ENCODE measurements at places on chromosomes 1 and 21.
A peak's percentile ranks its signal among the peaks of the same experiment; 100 is the strongest.

GRCh38 chr1:107739651-107740050, 225.3 kb downstream of the VAV3 start:
- no peak for DNase-seq

- no peak for DNase-seq
Measured at GRCh38 chr1:52659356-52659755, 26.4 kb downstream of the SHISAL2A start.

GRCh38 chr1:201443747-201444146, 22.2 kb upstream of the TNNI1 start:
- DNase-seq, result no peak

GRCh38 chr1:110573314-110573713, 32.8 kb downstream of the KCNA2 start:
- no peak for DNase-seq

- no peak for DNase-seq
Measured at GRCh38 chr1:224535641-224536040, 80.5 kb upstream of the CNIH3 start.

DNA sequence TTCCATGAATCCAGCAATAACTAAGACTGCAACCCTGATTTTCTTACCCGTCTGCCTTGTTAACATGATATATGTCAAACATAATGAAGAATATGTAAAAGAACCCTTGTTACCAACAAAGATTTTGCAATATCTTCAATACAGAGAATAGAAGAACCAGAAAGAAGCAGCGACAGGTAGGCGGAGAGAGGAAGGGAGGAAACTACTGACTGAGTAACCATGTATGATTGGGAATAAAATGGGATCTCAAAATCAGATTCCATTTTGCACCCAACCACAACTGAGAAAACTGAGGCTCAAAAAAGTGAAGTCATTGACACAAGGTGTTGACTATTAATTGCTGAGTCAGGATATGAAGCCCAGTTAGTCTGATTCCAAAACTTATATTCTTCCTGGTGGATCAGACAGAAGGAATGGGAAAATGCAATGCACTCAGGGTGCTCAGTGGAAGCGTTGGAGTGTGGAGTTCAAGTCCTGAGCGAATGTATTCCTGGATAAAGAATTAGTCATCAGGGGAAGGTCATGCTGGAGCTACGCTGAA, 293.3 kb upstream of the GREM2 start:
- no peak for DNase-seq

DNA sequence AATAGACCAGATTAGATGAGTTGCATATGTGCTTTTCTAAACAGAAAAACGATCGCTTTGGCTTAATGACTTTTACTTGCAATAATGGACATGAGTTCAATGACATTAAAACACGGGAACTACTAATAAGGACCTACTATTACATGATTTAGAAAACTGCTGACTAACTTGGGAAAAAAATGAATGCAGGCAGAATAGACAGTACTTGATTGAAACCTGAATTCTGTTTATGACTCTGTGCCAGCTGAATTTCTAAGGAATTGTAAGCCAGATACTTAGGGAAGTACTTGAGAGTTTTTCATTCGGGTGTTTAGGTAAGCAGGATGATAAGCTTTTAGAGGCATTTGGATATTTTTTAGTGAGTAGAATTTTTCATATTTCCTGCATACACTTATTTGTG, 12.0 kb downstream of the ADGRL2 start:
- DNase-seq, result no peak

DNA sequence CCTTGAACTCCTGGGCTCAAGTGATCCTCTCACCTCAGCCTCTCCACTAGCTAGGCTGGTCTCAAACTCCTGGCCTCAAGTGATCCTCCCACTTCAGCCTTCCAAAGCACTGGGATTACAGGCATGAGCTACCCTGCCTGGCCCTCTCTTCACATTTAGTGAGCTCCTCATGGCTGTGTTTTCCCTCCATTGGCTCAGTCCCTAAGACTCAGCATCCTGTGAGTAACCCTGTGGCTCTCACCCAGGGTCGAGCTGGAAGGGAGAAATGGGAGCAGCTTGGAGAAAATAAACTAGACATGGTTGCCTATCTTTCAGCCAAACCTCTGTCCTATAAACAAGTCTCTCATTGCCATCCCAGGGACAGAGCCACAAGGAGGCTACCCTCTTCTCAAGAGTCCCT, 17.5 kb downstream of the NCF2 start:
- no peak for DNase-seq

- DNase-seq, result peak; percentile 42
Measured at GRCh38 chr1:60171801-60172200, 98.2 kb upstream of the C1orf87 start.

- peak; percentile 6 for DNase-seq
Measured at GRCh38 chr1:151710187-151710840, 6.3 kb downstream of the CELF3 start.

DNA sequence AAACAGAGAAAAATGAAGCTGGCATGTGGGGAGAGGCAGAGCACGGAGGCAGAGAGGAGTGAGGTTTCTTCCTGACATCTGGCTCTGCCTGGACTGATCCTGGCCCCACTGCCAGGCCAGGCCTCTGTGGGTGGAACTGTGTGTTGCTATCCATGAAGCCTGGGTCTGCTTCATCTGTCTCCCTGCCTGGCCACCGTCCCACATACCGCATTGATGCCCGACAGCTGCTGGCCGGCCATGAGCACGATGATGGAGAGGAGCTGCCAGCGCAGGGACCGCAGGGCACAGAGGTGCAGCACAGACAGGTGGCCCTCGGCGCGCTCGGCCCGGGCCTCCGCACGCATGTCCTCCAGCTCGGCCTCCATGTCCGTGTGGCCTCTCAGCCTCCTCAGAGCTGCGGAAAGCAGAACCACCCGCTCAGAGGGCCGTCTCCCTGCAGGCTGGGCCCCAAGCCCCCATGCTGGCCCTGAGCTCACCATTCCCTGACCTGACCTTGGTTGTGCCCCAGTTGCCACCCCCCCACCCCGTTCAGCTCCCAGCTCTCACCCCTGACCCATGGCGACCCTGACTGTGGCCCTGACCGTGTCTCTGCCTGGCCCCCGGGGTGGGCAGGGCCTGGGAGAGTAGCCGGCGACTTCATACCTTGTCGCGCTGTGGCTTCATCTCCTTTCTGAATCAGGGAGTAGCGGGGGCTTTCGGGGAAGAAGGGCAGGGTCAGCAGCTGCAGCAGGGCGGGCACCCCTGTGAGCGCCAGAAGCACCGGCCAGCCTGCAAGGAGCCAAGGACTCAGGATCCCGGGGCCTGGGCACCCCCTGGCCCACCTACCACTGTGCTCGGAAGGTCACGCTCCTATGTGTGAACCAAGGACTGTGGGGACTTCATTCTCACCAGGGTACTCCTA, 11.5 kb downstream of the SLC2A7 start:
- no peak for DNase-seq

- DNase-seq, result no peak
Measured at GRCh38 chr1:76294482-76295194, 220.1 kb downstream of the ST6GALNAC3 start.

DNA sequence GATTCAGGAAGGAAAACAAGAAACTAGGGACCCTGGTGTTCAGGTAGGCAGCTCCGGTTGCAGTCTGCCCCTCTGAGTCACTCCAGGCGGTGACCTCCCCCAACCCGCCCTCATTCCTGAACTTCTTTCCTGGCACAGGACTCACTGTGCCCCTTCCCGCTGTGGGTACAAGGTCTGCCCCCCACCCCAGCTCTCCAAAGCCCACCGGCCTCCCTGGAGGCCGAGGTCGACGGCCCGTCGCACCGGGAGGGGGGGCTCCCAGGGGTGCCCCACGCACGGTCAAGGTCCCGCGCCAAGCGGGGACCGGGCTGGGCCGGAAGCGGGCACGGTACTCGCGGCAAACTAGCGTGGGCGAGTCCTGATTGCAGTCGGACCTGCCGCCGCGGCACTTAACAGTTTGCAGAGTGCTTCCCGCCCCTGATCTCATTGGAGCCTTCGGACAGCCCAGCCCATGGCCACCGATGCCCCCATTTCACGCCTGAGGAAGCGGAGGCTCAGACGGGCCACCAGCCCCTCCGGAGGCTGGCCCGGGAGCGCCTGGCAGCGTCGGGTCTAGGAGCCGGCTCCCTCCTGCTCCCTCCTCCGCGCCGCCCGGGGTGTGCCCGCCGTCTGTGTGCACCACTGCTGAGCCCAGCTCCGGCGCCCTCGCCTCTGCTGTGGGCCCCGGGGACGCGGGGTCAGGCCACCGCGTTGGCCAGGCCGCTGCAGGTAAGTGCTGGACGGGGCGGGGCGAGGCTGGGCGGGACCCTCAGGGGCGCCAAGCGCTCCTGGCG, at the start of gene GJB3:
GJB3 (plus strand) TSS at position 144 of the 773 bp plus-strand sequence. CDS start 3,549 bp downstream, outside the sequence.
- no peak for DNase-seq

DNA sequence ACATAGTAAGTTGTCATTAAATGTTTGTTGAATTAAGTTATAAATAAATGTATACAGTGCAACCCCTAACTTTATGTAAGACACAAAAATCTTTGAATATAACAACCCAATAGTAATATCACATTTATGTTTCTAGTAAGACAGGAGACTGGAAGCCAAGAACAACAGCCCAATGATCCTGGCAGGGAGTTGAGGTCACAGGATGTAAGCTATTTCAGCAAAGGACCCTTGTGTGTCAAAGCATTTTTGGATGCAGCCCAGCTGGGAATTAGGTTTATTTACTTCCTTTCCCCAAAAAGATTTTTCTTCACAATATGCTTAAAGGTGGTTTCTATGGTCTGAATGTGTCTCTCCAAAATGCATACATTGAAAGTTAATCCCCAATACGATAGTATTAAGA, 34.0 kb upstream of the ABCA4 start:
- no peak for DNase-seq

DNA sequence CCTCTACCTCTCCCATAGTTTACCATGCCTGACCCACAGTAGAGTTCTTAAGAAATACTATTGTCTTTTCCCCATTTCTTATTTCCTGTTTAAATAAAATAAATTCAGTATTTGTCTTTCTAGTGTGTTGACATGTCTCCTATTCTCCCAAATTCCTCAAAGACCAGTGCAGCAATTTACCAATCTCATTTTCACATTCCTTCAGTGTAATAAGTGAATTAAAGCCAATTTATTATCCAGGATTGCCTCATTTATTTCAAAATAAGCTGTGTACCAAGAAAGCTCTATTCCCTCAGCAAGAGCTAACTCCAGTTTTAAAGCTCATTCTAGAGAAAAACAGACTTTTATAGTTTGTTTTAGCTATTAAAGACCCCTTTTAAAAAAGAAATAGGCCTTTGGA, 49.9 kb downstream of the DISC1 start:
- peak; percentile 24 for DNase-seq

DNA sequence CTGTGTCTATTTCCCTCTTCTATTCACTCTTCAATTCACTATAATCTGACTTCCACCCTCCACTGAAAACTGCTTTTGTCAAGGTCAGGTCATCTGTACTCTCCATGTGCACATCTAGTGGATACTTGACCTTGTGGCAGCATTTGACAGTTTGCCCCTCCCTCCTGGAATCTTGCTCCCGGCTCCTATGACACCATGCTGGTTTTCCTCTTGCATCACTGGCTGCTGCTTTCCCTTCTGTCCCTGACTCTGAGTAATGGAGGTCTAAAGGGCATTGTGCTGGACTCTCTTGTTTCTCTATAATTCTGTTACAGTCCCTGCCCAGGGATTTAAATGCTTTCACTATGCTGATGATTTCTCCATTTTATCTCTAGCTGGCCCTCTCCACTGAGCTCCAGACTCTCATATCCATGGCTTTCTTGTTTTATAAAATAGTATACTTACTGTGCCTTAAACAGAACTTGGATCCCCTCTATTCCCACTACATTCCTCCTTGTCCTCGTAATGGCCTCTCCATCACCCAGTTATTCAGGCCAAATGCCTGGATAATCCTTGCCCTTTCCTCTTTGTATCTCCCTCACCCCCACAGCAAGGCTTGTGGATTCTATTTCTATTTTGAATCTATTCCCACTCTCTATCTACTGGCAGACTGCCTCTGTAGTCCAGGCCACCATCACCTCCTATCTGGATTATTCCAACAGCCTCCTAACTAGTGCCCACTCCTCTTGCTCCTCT, 36.8 kb upstream of the PODN start:
- no peak for DNase-seq

- DNase-seq, result no peak
Measured at GRCh38 chr1:111220302-111220890, 7.1 kb upstream of the CHI3L2 start.

- DNase-seq, result no peak
Measured at GRCh38 chr21:15508554-15508953, 221.2 kb upstream of the USP25 start.

GRCh38 chr21:27422435-27422834, 455.5 kb upstream of the ADAMTS5 start:
- no peak for DNase-seq

DNA sequence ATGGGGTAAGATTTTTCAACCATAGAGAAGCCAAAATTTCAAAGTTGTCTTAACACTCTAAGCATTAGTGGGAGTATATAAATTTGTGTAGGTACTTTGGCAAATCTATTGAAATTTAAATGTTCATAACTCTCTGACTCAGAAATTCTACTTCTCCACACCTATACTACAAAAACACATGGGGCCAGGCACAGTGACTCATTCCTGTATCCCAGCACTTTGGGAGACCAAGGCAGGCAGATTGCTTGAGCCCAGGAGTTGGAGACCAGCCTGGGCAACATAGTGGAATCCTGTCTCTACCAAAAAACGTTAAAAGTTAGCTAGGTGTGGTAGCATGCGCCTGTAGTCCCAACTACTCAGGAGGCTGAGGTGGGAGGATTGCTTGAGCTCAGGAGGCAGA, 41.3 kb upstream of the RAVER2 start:
- no peak for DNase-seq

GRCh38 chr1:57109883-57110282, 144.1 kb upstream of the C8B start:
- DNase-seq, result no peak

- DNase-seq, result no peak
Measured at GRCh38 chr1:221692643-221693042, 49.2 kb downstream of the DUSP10 start.

- DNase-seq, result no peak
Measured at GRCh38 chr1:229631148-229631547, 5.1 kb downstream of the URB2 start.

- no peak for DNase-seq
Measured at GRCh38 chr21:46425571-46425970, 33.1 kb upstream of the DIP2A start.

- no peak for DNase-seq
Measured at GRCh38 chr1:44433209-44433608, 28.2 kb downstream of the RNF220 start.

- no peak for DNase-seq
Measured at GRCh38 chr1:209840611-209841010, 12.8 kb downstream of the UTP25 start.

DNA sequence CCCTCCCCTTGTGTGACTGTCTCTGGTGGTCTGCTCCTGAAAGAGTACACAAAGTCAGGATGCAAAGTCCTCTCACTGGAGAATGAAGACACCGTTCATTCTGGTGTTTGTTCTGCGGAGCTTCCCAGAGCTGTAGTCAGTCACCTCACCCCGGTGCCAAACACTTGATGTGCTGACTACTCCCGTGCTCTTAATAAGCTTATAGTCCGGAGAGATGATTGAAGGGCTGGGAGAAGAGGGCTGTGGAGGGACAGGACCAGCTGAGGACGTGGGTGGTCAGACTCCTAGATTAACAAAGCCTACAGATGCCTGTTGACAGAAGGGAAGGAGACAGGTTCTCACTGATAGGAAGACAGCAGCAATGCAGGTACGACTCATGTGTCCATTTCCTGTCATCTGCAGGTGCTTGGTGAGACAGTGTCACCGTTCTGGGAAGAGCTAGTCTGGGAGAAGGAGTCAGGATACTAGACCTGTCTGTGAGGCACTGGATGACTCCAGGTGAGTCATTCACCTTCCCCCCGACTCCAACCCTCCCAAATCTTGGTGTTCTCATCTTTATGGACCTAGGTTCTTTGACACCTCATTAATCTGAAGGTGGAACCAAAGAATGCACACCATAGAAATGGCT, 40.4 kb upstream of the LRRN2 start:
- DNase-seq, result no peak

- DNase-seq, result no peak
Measured at GRCh38 chr1:59115865-59116264, 181.0 kb upstream of the FGGY start.

Measured in fibroblast of skin of left quadriceps (primary cell).